ENCODE measurements at places on chromosomes 3 and 15. TPM values are rescaled to one million over a fixed set of nuclear protein-coding genes. Genes with fewer than 3 reads are reported as not detected.

Gene INSYN1
- not detected for total RNA-seq

DNA sequence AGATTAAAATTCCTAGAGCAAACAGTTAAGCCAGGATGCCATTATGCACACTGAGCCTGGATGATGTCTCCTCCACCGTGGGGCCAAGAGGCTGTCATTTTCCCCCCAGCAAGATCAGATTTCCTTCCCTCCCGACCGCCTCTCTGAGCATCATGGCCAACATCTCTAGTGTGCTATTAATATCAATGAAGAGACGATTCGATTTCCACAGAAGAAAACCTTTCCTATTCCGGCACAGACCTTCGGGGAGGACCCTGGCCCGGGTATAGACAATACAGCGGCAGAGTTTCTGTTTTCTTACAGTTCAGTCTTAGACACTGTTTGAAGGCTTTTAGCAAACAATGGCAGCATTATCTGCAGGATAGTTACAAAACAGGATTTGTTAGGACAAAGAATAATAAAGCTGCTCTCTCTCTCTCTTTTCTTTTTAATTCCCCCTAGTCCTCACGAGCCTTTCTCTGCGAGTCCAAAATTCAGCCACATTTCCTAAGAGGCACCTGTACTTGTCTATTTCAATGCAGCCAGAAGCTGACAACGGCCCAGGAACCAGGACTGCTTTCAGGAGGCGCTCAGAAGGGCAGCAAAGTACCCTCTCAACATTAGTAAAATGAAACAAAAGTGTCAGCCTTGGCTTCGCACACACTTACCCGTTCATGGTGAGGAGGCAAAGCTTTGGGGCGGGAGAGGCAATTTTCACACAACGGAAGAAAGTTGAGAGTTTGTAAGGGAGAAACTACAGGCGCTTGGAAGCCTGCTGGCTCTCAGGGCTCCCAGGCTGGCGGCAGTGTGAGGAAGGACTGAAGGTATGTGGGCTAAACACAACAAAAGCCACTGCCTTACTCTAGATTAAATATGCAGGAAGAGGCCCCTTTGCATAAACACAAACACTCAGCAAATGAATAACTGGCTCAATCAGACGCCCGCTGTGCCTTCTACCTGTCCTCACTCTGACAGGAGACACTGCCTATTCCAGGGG, 278.0 kb downstream of the FOXP1 start:
- no peak for DNase-seq

- DNase-seq = no peak
Observed at GRCh38 chr3:56862352-56863062, 60.8 kb upstream of the ARHGEF3 start.

GRCh38 chr15:99125061-99125891, 20.4 kb downstream of the SYNM start:
- no peak for DNase-seq

- DNase-seq = no peak
Observed at GRCh38 chr3:154764856-154765640, 315.1 kb upstream of the MME start.

GRCh38 chr3:72576563-72576962, 271.7 kb downstream of the SHQ1 start:
- DNase-seq = no peak

- no peak for DNase-seq
Observed at GRCh38 chr3:193310914-193311723, 67.4 kb downstream of the ATP13A5 start.
